ENCODE measurements at places on chromosomes 3 and 15.
A peak's percentile ranks its signal among the peaks of the same experiment; 100 is the strongest.

DNA sequence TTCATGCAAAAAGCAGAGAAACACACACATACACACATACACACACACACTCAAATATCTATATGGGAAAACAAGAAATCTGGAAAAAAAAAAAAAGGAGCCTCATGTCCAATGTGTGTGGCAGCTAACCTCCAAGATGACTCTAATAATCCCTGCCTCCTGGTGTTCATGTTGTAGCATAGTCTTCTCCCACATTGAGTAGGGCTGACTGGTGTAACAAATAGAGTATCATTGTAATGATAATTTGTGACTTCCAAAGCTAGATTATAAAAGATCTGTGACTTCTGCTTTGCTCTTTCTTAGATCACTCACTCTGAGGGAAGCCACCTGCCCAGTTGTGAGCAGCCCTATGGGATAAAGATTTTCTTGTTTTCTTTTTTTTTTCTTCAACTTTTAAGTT, 130.9 kb upstream of the TNIK start:
- DNase-seq, result no peak

DNA sequence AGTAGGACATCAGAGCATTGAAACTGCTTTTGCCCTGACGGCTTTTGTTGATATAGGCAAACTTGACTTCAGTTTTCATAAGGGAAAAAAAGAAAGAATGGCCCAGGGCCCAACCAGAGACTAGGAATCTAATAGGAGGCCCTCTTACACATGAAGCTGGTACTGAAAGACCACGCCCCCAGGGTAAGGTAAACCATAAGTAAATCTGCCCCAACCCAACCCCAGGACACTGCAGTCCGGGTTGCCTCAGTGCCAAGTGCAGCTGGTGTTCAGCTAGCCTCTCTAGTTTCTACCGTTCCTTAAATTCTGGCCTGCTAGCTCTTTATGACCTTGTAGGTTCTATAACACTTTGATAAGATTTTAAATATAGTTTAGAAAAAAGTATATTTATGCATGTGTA, 136.7 kb downstream of the AQP9 start:
- DNase-seq, result no peak

DNA sequence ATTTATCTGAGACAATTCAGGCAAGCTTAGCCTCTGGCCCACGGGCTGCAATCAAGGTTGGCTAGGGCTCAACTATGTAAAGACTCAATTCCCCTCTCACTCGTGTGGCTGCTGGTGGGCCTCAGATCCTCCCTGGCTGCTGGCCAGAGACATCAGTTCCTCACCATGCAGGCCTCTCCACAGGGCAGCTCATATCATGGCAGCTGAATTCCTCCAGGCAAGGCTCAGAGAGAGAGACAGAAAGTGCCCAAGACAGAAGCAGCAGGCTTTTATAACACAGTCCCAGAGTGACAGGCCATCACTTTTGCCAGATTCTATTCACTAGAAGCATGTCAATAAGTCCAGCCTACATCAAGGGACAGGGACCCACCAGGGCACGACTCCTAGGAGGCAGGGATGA, 63.2 kb downstream of the XXYLT1 start:
- no peak for DNase-seq

DNA sequence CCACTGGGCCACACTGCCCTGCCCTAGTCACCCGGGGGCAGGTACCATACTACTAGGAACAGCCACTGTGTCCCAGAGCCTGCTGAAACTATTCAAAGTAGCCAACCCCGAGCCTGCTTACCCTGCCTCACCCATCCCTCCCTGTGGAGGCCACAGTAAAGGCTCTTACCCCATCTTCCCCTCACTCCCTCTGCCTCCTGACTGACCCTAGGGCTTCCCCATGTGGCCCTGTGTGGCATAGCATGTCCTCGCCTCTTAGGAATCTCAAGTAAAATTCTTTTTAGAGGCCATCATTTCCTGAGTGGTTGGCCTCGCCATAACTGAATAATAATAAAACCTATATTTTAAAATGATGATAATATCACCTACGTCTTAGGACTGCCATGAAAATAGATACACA, 112.2 kb upstream of the SLC6A11 start:
- no peak for DNase-seq

DNA sequence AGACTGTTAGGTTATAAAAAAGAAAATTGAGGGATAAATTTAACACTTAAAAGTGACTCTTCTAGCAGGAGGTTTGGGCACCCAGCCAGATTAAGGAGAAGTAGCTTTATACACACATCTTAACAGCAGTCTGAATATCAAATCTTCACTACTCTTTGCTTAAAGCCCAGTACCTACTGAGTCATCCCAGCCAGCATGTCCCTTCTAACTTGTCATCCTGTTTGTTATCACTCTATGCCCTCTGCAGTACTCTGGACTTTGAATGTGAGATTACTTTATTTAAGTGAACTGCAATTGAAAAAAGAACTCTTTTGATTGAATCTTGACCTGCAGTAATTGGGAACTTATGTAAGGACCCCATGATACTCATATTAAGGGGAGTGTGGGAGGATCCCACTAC, 77.6 kb downstream of the FHIT start:
- no peak for DNase-seq

GRCh38 chr15:95265419-95265997, 1034.1 kb downstream of the MCTP2 start:
- DNase-seq, result no peak

DNA sequence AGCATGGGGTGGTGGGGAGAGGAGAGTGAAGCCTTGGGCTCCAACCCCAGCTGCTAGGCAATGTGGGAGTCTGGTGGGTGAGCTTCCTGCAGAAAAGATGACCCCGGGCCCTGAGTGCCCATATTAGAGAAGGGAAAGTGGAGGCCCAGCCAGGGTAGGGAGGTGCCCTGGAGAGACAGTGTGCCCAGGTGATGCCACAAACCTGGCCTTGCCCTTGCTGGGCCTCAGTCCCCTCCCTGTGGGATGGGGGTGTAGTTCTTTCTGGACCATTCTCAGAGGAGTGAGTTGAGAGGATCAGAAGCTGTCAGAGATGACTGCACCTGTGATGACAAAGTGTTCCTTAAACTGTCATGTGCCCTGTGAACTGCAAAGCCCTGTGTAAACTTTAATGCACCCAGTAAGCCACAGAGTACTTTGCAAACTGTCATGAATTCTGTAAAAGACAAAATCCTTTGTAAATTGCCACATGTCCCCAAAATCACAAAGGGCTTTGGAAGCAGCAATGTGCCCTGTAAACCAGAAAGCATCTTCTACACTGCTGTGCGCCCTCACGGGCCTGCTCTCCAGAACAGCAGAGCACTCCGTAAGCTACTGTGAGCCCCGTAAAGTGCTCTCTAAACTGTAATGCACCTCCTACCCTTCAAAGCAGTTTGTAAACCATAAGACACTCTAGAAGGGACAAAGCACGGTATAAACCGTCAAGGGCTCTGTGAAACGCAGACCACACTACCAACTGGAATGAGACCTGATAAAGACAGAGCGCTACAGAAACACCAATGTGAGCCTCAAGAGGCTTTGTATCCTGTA, 51.3 kb upstream of the FGD5 start:
- DNase-seq, result no peak

GRCh38 chr3:149678351-149678950, 20.6 kb upstream of the WWTR1 start:
- no peak for DNase-seq

- peak; percentile 11 for DNase-seq
These were observed at the start of gene GMNC for GRCh38 chr3:190862209-190863118. Gene GMNC, minus strand, starts transcription at chr3:190862694. Its CDS starts 79 bp downstream, at chr3:190862615.

GRCh38 chr3:158509891-158510290, 61.1 kb upstream of the MLF1 start:
- no peak for DNase-seq

- DNase-seq, result no peak
These were observed 57.4 kb upstream of the IQSEC1 start for GRCh38 chr3:13130464-13131193.

- no peak for DNase-seq
These were observed 129.9 kb downstream of the ROBO2 start for GRCh38 chr3:77169823-77170222.

DNA sequence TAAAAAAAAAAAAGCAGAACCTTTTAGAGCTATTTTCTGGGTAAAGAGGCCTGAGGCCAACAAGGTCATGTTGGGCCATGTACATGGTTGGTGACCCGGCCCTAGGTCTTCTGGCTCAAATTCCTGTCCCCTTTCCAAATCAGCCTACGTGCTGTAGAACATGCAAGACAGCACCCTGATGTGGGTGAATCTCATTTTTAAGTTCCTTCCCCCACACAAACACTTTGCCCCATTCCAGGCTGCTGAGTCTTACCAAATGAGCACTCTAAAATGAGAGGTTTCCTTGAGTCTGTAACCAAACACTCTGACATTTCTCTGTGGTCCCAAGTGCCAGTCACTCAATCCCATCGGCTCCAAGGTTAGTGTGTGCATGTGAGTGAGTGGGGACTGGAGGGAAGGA, 9.4 kb downstream of the BCL6 start:
- no peak for DNase-seq

DNA sequence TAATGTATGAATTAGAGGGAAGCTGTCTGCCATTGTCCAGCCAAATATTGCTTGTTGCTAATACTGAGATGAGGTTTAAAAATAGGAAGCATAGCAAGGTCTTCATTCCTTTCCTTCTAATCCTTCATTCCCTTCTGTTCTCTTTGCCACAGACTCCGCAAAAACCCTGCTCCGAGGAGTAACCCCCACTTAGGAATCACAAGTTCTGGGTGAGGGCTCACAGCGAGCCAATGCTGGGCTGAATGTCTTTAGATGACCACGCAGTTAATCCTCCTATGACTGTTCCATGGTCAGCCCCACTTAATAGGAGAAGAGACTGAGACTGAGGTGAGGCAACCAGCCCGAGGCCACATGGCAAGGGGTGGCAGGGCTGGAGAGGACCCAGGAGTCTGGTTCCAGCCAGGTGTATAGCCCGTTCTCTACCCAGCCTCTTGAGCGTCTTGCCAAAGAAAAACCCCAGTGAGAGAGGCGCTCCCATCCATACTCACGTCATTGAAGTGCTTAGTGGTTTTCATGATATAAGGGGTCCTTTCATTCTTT, 44.9 kb upstream of the CTSH start:
- DNase-seq, result no peak

GRCh38 chr3:34212175-34212574, 413.7 kb downstream of the PDCD6IP start:
- no peak for DNase-seq

DNA sequence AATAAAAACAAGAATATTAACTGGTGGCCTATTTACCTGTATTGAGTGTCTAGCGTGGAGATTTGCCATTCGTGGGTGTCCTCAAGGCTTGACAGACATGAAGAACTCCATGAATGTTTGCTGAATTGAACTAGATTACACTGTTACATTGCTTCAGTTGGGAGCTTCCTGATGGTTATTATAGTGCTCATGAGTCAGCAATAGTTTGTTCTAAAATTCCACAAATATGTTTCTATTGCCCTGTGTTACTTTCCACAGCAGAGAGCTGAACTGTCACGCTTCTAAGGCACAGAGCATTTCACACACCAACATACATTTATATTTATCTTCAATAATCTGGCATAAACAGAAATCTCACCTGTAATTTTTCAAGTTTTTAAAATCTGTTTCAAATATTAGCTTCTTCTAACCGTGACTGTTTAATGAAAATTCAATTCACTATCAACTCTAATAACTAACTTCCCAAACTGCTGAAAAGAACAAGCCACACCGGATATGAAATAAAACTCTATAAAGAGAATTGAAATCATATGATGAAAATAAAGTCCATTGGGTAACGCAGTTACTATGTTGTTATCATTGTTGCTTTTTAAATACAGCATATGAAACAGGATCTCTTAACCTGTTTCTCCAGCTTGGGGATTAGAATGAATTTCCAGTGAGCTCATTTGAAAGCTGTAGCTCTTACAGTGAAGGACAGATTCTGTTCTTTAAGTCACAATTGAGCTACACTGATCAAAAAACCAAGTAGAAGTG, 61.2 kb upstream of the MCF2L2 start:
- DNase-seq, result no peak

DNA sequence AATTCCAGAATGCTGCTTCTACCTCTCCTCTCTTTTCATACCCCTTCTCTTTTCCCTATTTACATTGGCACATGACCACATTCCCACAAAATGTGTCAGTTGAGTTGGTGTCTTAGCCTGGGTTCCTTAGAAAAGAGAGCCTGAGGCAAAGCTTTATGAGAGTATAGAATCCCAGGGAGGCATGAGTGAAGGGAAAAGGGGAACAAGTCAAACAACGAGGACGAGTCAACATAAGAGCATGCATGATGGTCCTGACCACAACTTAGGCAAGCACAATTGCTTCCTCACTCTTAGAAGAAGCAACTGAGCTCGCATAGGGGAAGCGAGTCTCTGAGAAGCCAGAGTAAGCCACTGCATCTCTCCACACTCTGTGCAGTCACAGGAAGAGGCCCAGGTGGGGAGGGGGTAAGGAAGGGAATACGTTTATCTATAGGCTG, 15.4 kb upstream of the ZNF774 start:
- DNase-seq, result no peak

DNA sequence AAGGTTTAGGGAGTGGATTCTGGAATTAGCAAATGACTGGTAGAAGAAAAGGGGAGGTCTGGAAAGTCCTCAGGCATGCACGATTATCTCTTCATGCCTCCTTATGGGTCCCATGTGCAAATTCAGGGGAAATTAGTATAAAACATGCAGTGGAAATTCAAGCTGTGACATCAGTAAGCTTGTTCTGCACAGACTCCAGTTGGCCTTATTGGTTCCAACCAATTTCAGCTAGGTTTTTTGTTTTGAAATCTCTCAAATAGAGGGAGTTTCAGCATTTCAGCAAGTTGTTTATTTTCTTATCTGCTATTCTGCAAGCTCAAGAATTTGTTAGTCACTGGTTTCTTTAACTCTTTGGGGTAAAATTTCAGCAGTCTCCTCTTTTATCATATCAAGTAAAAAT, 774 bp upstream of the TMCO5A start:
- DNase-seq, result no peak

DNA sequence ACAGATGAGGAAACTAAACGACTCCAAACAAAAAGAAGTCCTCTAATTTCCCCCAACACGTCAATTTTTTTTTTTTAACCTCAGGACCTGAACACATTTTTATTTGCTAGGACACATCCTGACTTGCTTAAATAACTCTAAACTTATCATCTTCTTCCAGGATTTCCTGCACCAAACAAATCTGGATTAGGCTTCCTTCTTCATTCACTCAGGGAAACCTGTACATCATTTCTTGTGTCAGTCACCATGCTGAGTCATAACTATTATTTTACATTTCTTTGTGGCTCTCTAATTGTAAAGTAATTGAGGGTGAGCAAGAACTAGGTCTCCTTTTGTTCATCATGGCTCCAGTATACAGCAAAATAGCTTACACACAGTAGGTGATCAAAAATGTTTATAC, 433.4 kb upstream of the GBE1 start:
- no peak for DNase-seq

DNA sequence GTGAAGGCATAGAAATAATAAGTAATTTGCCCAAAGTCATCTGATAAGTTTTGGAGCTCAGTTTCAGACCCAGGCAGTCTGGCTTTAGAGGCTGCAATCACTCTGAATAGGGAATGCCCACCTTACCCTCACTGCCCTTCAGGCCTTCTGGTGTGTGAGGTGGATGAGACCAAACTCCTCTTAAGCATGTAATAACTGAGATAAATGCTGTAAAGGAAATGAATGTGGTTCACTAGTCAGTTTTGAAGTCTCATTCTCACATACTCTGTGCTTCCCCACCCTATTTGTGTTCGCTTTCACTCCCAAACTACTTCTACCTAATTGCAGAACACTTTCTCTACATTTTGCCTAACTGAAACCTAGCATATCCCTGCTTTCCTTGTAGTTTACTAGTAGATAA, 144.1 kb downstream of the FILIP1L start:
- DNase-seq, result no peak

- DNase-seq, result no peak
These were observed 137.0 kb downstream of the TMCO5A start for GRCh38 chr15:38071211-38071972.

Data from activated naive CD4-positive, alpha-beta T cell treated with Interleukin-2 at 50 U/mL for 16 hours (primary cell).